ENCODE measurements at places on chromosomes 1 and 21.

DNA sequence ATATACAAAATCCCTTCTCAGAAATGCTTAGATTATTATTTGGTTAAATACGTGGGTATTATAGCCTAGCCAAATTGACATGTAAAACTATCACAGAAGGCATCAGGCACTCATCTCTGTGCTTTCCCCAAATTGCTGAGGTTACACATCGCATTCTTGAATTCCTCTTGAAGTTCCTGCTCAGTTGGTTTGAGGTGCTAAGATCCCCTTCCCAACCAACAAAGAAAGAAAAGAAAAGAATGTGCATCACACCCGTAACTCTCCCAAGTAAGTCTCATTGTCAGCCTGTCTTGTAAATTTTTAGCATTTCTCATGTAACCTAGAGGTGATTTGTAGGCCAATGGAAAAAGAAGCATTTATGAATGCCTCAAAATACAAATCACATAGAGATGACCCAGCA, 539.2 kb upstream of the PRMT6 start:
- no peak for DNase-seq

DNA sequence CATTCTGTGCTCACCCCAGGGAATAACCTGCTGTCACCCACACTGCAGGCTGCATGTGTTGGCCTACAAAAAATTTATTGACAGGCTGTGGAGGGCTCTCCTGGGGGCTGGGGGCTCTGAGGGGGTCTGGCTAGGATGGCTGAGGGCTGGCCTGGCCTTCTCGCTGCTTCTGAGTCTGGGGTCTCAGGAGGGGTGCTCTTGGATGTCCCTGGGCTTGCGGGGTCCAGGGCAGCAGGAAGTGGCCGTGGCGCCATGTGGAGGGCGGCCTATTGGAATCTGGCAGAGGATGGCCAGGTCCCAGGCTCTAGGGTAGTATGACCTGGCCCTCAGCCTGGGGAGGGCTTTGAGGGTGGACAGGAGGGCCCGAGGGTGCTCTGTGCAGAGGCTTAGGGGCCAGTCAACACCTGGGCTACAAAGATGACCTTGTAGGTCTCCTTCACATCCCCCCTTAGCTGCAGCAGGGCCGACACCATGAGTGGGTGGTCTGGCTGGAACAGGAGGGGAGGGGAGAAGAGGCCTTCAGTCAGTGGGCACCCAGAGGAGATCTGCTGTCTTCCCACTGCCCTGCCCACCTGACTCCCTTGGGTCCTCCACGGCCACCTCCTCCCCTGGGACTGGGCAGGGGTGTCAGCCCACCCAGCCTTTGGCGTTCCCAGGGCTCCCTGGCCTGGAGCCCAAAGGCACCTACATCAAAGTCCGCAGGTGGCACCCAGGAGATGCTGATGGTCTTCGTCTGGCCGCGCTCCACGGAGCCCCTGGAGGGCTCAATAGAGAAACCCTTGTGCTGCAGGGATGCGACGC, 3.0 kb upstream of the TMEM52 start:
- no peak for DNase-seq

DNA sequence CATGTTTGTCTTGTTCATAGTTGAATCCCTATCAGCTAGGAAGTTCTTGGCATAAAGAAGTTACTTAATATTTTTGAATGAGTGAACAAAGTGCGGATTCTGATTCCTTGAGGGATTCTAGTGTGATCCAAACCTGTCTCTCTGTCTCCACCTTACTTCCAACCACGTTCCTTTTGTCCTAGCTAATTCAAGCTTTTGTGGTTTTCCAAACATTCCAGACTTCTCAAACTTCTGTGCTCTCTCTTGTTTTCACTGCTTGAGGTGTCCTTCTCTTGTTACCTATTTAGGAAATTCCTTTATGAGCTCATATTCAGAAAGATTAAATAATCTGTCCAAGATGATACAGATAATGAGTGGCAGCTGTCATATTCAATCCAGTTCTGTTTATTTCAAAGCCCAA, 353.2 kb downstream of the PTBP2 start:
- DNase-seq = no peak

GRCh38 chr1:94235189-94236012, 2.0 kb downstream of the ARHGAP29 start:
- no peak for DNase-seq

DNA sequence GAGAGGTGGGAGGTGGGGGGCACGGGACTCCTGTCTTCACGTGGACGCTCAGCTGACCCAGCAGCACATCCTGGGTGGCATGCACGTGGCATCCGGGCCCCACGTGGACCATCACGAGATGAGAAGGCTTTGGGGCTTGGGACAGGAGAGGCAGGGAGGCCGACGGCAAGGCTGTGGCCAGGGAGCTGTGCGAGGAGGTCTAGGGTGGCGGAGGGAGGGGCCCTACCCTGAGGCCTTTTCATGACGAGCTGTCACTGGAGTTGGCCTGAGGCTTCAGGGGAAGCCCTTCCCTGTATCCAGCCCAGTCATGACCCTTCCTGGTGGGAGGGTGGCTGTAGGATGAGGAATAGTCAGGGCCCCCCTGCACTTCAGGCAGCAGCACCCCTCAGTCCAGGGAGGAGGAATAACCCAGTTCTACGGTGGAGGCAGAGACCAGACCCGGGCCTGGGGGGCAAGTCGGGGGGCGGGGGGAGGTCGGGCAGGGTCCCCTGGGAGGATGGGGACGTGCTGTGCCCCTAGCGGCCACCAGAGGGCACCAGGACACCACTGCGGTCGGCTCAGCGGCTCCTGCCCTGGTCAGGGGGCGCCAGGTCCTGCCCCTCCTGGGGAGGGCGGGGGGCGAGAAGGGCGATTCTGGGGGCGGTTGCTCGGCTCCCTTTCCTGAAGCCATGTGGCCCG, 2.0 kb upstream of the PERM1 start:
- no peak for DNase-seq

DNA sequence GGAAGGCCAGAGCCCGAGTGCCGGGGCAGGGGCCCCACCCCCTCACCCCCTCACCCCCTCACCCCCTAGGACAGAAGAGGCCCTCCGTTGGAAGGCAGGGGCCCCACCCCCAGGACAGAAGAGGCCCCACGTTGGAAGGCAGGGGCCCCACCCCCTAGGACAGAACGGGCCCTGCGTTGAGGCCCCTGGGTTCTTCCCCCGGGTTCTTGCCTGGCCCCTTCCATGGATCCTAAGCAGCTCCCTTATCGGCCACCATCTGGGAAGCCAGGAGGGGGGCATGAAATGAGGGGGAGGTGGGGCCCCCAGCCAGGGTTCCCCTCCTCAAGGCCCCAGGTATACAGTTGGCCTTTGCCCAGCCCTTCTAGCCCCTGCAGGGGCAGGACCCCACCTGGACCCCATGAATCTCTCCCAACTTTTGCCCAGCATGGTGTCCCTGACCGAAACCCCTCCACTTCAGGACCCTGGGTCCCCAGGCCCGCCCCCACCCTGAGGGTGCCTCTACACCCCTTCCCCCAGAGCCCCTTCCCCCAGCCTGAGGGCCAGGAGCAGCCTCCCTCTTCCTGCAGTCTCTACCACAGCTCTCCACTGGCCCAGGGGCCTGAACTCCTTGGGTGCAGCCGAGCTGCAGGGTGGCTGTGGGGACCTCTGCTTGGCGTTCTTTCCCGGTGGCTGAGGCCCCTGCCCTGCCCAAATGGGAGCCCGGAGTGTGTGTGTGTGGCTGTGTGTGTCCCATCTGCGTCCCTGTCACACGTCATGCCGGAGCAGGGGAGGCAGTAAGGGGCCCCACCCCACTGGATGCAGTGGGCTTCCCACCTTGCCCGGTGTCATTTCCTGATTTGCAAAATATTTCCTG, 4.3 kb upstream of the VWA1 start:
- no peak for DNase-seq

DNA sequence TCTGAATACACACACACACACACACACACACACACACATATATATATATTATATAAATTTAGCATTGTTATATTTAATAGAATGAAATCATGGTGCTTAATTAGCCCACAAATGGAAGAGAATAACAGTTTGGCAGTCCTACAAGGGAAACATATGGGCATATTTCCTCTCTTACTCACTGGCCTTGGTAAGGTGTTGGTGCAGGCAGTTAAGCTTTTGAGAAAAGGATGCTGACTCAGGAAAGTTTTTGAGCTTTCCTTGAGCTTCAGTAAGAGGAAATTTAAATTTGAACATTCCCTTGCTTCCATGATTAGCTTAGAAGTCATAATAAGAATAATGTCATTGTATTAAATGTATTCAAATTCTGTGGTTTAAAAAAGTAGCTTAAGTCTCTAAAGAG, 37.0 kb upstream of the B3GALT5 start:
- no peak for DNase-seq

DNA sequence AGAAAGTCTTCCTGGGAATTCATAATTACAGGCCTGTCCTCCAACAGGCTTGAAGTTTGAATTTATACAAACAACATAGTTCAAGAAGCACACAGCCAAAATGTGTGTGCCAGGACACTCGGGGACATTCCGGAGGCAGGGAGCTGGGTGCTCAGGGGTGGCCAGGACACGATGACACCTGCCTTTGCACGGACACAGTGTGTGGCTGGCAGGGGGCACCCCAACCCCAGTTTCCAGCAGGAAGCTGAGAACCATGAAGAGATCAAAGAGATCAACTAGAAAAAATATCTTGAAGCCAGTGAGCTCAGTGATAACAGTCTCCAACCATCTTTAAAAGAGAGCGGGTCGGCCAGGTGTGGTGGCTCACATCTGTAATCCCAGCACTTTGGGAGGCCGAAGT, 32.5 kb upstream of the TRAPPC10 start:
- DNase-seq = no peak

GRCh38 chr21:23452384-23453083, 2154.7 kb downstream of the MRPL39 start:
- DNase-seq = no peak

DNA sequence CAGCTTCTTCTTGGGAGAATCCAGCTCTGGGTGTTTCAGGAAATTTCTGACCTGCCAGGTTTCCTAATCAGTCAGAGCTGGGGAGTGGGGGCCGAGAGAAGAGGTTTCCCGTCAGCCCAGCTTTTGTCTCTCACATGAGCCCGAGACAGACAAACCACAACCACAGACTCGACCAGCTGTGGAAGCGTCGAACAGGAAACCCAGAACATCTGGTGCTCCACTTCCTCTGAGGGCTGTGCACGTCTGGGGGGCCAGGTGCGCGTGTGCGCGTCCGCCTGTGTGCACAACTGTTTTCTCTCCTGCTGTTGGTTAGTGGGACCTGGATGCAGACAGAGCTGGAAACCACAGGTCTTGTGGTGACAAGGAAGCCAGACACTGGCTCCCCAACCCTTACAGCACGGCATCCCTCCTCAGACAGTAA, 113.0 kb upstream of the SLC25A33 start:
- peak; percentile 79 for DNase-seq

GRCh38 chr1:47030170-47030805, 6.8 kb downstream of the CYP4X1 start:
- DNase-seq = no peak

- no peak for DNase-seq
Observed at GRCh38 chr1:110505596-110505995, 13.4 kb downstream of the KCNA10 start.

DNA sequence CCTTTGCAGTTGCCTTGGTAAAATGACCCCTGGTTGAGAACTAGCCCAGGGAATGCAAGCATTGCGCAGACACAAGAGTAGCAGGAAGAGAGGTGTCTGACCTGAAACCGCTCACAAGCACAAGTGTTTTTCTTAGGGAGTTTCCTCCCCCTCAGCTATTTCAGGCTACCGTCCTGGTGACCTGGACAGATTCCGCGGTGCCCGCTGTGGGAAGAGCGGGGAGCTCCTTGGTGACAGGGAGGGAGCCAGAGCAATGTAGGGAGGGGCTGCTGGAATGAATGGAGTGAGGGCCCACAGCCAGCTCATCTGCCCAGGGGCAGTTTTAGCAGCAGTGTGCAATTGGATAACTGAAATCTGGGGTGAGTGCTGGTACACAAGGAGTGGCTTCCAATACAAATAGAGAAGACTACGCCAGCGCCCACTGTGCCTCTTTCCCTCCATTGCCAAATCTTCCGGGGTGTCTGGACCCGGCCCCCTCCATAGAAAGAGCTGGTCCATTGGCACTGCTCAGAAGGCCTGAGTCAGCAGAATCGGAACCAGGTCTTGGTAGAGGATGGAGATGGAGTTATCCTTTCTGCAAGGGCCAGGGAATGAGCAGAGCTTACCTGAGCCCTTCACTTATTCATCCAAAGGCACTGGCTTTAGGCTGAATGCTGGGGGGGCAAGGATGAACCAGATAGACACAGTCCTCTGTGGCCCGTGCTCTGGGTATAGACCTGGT, 82.8 kb downstream of the TRABD2B start:
- DNase-seq = no peak

- DNase-seq = no peak
Observed at GRCh38 chr1:25443030-25443699, 12.5 kb downstream of the MACO1 start.

DNA sequence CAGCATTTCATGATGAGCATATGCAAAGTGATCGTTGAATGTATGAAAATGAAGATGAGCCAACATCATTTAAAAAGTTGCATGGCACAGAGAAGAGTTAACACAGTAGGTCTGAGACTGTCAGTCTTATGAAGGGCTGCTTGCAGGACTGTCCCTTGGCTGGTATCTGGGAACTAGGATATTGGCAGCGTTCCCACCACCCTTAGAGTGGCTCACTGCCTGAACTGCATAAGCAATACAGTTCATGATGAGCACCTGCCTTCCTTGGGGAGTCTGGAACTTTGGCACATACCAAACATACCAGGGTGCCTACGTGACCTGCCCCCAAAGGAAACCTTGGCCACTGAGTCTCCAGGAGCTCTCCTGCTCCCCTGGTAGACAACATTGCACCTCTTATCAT, 161.8 kb downstream of the DSCAM start:
- no peak for DNase-seq
